ENCODE measurements at places on chromosomes 7 and 10.

DNA sequence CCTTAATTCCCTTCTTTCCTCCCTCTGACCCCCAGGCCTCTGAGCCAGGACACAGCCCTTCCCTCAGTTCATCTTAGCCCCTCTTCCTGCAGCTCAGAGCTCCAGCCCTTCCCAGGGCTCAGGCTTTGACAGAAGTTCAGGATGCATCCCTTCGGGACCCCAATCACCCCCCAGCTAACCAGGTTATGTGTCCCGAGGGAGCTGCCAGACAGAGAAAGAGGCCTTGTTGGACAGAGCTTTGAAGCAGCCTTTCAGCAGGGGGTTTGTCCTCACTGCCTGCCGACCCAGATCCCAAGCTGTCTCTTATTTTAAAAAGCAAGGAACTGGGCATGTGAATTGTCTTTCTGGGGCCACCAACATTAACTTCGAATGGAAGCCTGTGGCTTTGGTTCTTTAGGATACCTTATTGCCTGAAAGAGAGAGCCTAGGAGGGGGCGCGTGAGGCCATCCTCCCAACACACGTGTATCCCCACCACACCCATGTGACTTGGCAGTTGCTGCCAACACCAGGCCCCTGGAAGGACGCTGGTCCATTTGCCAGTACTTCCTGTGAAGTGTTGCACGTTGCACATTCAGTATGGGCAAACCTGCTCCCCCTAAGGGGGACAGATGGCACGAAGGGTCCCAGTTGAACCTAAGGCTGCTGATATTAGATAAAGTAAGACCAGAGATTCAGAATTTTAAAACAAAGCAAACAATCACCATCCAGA is 858 bp downstream of the CCDC136 start:
- DNase-seq: no peak

DNA sequence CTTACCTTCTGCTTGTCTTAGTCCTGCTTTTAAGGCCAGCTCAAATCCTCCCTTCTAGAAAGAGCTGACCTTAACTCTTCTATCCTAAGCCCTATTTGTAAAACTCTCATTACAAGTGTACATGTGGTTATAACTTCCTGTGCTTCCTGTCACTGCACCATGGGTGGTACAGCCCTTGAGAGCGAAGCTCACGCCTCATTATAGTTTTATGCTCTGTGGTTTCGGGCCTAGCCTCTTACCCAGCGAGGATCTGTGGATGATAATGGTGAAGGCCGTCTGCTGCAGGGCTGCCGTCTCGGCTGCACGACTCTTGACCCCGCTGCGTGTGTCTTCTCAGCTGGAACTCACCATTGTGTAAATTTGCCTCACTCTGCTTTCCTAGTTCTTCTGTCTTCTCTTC is 74.6 kb downstream of the CUL1 start:
- no peak for DNase-seq

- DNase-seq: no peak
Measured at GRCh38 chr10:930625-931325, 730 bp downstream of the LARP4B start.

DNA sequence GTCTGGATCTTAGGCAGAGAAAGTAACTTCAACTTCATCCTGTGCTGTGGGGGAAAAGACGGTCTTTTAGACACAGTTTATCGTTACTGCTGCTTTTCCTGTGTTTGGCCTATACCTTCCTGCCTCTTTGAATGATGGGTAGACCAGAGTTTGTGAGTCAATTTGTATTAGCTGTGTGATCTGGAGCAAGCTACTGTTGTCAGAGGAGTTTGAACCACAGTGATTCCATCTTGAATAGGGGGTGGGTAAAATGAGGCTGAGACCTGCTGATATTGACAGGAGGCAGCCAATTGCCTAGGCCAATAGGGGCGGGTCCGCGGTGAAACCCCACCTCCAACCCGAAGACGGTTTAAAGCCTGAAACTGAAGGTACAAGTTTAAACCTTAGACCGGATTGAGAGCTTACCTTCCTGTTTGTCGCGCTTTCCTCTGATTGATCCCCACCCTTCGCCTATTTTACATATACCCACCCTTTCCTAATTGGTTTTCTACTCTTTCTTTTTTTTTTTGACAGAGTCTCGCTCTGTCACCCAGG is 35.8 kb upstream of the EIF4H start:
- DNase-seq: no peak

DNA sequence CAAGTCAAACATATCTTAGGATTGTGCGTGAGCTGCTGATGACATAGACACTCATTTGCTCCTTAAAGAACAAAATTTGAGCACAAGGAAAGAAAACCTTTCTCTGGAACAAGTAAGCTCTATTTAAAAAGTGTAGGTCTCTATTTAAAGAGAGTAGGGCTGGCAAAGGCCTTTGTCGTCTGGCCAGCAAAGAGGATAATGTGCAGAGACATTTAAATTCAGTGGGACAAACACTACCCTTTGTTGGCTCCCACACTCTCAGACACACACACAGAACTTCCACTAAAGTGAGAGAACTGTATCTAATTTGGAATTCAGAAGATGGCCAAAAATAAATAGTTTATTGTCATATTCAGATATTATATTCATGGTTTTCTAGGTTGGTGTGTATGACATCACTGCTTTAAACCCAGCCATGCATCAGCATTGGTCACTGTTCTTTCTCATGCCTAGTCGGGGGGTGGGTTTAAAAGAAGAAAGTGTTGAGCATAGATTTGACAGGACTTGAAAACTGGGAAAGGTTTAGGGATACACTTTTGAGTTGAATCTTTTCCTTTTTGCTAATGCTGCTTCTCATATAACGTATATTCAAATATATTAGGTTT is 49.5 kb upstream of the HDAC9 start:
- DNase-seq: no peak

DNA sequence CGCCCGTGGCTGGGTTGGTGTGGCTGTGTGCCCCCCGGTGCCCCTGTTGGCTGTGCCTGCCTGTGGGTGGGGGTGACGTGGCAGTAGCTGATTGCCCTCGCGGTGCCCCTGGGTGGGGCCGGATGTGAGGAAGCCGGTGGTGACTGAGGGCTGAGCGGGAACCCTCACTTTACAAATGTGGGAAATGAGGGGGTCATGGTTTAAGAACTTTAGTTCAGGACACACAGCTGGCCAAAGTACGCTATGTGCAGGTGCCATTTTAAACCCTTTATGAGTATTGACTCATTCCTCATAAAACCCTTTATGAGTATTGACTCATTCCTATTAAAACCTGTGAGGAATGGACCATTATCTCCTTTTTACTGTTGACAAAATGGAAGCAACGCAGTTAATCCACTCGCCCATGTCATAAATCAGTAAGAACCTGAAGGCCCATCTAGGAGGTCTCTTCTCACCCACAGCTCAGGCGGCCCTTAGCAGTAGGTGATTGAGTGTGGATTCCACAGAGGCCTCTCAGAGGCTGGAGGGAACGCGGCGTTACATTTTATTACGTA is 290.1 kb upstream of the COBL start:
- no peak for DNase-seq

DNA sequence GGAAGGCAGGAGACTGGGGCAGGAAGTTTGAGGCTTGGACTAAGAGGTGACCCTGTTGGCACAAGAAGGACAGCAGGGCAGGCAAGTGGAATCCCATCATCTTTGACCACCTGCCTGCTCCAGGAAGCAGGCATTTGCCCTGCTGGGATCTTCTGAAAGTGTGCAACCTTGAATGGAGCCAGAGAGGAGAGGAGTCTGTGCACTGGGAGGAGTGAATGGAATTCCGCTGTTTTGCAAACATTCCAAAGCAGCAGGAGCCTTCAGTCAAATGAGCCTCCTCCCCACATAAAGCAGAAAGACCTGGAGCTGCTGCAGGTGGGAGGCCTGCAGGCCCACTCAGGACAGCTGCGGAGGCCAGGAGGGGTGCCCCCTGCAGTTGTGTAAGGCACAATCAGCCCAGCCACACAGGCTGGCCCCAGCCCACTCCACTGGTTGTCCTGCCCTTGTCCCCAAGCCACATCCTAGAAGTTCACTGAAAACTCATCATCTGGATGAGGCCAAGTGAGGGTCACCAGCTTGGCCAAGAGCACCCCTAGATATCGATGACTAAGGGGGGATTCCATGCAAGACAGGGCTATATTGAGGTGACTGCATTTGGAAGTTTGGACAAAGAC is 249.5 kb downstream of the RPS24 start:
- no peak for DNase-seq

DNA sequence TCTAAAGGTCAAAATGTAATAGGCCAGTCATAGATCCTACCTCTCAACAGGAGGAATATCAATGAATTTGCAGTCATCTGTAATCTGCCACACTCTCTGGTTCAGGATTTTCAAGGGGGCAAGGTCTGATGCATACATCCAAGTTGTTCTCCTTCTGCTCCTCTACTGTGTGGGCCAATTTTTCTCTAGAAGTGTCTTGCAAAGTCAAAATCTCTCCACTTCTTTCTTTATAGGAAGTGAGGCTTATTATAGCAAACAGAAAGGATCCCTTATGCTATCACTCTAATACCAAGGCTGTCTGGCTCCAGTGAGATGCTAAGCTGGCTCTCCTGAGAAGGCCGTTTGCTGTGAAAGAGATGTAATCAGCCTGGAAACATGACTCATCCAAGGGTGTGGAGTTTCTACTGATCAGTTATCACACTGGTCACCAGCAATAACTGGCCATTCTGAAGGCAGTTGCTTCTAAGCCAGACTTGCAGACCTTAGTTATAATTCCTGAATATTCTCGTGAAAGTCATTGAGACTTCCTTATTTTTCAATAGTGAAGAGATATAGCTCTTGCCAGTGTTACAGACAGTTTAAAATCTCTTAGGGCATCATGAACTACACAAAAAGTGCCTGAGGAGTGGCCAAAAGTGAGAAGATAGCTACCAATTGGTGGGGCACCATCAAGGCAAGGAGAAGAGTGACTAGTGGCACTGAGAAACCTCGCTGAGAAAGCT is 43.2 kb upstream of the LRGUK start:
- DNase-seq: no peak

- no peak for DNase-seq
Measured at GRCh38 chr7:31885171-31885570, 185.0 kb downstream of the PDE1C start.

DNA sequence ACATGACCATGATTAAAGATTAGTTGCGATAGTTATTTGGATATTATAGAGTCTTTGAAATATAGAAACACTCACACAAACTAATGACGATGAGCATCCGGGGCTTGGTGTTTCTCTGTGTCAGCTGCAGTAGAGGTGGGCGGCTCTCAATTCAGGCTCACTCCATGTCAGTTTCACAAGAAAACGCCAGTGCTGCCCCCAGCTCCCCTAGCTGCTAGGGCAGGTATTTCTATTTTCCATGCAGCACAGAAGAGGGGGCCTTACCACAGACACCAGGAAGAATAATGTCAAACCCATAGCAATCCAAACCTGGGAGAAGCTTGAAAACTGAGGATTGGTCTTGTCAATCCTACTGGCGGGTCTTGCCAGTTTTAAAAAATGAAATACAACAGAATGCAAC is 197.1 kb downstream of the PHTF2 start:
- DNase-seq: no peak

DNA sequence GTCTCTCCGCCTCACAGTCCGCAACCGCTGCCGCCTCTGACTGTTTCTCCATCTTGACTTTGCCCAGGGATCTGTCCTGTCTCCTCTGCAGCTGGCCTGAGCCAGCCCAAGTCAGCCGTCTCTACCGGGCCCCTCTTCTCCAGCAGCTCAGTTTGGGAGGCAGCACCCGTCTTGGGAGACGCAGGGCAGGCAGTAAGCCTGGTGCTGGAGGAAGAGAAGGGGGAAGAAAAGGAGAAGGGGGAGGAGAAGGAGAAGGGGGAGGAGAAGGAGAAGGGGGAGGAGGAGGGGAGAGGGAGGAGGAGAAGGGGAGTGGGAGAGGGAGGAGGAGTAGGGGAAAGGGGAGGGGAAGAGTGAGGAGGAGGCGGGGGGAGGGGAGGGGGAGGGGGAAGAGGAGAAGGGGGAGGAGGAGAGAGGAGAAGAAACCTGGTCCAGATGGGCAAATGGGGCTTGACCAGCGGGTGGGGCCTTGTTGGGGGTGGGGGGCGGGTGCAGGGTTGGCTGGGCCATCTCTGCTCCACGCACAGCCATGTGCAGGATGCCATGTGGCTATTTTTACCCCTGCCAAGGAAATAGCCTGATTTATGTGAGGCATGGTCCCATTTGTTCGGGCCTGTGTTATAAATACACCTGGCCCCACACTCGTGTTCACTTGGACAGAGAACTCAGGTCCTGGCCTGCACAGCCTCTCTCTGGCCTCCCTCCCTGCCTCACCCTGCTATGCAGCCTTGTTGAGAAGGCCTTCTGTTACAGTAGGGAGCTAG is 35.9 kb upstream of the FZD9 start:
- no peak for DNase-seq

DNA sequence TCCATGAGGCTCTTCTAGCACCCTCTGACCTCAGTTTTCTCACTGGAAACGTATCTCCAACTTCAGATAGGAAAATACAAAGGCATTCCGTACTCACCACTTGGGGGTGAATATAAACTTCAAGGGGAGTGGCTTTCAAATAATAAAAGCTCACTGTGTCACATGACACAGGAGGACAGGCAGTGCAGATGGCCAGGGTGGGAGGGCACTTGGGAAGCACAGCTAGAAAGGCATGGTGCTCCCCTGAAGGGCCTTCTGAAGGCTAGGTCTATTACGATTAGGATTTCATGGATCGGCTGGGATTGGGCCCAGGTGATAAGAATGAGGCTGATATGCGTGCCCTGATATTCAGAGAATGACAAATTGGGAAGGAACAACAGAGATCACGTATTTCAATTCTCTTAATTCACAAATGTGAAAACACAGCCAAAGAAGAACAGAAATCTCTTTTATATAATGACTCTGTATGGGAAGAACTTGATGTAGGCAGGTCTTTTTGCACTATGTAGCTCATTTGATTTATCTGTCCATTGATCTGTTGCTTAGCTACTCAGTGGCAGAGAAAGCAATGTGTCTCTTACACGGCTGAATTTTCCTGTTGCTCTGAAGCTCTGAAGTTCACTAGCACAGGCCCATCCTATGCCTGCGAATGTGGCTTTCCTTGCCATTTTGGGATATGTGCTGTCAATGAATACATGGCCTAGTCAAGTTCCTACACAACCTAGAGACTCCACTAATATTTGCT is 83.0 kb downstream of the BEND7 start:
- no peak for DNase-seq

DNA sequence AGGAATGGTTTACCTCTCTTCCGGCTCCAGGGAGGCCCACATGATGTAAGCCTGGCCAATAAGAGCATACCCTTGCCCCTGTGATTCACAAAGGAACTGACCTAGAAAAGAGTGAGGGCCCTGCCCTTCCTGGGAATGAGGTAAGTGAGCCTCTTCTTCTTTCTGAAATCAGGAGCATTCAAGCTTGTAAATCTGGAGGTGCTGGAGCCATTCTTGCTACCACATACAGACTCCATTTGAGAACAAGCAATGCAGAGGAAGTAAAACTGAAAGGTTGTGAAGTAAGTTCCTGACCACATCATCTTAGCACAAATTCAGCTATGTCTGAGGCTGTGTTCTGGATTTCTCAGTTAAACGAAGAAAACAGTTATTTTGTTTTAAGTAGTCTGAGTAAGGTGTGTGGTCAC is 132.2 kb downstream of the CD36 start:
- no peak for DNase-seq
